Stimulated activated CD8-positive, alpha-beta memory T cell treated with anti-CD3 and anti-CD28 coated beads, Interleukin-7, amount 100 ng/mL, for 1 hour (primary cell): ENCODE measurements at places on chromosomes 3 and 15.

DNA sequence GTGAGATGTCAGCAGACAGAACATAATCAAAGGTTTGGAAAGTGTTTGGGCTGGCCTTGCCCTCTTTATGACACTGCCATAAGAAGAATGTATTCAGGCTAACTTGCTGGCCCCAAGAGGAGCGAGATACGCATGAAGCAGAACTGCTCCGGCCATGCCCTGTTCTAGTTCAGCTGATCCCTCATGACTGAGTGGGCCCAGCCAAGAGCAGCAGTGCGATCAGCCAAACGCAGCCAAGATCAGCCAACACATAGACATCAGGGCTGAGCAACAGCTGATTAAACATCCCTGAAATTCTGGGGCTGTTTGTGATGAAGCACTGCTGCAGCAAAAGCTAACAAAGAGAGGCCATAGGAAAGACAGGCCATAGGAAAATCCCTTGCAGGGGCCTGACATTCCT is 24.1 kb downstream of the POMGNT2 start:
- DNase-seq = no peak

DNA sequence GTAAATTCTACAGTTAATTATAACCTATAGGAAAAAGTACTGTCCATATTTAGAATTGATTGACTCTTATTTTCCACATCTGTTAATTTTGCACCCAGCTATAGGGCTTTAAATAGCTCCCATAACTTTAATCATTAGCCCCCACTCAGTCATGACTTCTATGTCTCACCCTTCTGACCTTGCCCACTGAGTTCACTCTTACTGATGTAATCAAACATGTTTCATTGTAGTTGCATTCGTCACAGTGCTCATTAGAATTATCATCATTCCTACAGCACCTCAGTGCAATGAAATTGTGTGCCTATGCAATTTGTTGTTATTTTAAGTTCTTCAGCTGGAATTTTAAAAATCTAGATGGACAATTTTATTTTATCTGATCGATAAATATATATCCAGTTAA is 151.4 kb downstream of the TIGIT start:
- no peak for DNase-seq

GRCh38 chr3:140199743-140200142 is 264.8 kb downstream of the CLSTN2 start:
- no peak for DNase-seq

DNA sequence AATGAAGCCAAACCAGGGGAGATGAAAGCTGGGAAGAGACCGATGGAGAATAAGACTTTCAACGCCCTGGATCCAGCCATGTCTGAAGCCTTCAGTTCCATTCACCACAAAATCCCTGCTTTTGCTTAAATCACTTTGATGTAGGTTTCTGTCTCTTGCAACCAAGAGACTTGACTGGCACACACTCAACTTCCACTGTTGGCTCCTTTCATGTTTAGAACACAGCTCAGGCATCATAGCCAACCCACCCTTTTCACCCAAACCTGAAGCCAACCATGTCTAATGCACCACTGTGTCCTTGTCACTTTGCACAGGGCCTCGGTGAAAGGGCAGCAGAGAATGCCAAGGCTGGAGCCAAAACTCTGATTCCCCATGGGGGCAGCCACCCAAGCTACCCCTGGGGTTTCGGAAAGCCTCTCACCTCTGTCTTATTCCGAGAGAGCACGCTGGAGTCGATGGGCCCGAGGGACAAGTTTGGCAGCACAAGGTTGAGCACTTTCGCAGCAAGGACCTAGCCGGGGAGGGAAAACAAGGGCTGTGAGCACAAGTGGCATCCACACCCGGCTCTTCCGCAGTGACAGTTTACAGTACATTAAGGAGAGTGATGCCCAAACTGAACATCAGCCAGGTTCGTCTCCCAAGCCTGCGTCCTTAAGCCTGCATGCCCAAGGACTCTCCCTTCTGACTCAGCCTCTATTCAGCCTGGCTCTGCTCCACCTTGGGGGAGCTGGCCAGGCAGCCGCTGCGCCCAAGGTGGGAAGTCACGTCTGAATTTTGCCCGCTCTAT is 37.6 kb downstream of the ABTB1 start:
- no peak for DNase-seq

GRCh38 chr3:99319961-99320360 is 318.4 kb upstream of the COL8A1 start:
- DNase-seq = no peak

DNA sequence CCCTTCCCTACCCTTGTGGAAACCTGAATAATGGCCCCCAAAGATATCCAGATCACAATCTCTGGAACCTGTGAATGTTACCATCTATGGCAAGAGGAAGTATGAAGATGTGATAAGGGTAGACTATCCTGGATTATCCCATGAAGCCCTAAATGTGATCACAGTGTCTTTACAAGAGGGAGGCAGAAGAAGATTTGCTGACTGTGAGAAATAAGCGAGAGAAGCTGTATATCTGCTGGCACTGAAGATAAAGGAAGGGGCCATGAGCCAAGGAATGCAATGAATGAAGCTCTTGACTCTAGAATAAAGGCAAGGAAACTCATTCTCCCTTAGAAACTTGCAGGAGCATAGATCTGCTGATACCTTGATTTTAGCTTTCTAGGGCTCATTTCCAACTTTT is 39.1 kb downstream of the SOX14 start:
- no peak for DNase-seq

DNA sequence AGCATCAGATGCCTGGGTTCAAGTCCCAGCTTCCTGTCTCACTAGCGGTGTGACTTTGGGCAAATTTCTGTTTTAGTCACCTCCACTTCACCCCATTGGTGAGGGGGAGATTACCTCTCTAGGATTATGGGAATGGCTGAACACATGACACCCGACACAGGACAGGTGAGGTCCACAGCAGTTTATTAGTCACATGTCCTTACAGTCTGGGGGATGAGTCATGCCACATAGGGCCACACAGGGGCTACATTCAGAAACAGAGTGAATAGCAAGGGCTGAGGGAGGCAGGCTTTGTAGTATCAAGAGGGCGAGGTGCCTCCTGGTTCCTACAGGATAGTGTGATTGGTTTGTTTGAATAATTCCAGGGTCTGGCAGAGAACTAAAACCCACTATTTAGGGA is 15.2 kb upstream of the ITGA11 start:
- DNase-seq = no peak

- no peak for DNase-seq
Measured at GRCh38 chr3:126355777-126356372, 1.3 kb downstream of the KLF15 start.

- DNase-seq = no peak
Measured at GRCh38 chr3:172283841-172284357, 164.4 kb downstream of the GHSR start.

DNA sequence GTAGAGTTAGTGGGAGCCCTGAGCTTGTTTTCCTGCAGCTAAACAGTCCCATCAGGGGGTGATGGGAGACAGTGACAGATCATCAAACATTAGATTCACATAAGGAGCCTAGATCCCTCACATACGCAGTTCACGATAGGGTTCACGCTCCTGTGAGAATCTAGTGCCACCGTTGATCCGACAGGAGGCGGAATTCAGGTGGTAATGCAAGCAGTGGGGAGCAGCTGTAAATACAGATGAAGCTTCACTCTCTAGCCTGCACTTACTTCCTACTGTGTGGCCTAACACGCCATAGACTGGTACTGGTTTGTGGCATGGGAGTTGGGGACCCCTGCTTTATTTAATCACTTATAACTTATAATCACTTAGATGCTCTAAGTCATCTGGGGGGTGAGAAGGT is 179.1 kb downstream of the AKAP13 start:
- no peak for DNase-seq

DNA sequence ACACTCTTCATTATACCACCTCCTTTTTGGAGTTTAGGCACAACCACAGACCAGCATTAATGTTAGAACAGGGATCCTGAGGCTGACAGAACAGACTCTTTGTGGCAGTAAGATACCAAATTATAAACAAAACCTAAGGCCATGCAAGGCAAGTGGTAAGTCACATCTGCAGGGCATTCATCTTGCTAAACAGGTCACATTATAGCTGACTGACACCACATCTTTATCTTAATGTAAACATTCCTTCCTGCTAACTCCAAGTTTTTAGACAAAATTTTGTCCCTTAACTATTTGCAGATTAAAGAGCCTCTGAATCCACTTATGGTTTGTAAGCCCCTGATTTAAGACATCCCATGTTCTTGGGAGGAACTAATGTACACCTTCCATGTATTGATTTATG is 500.6 kb downstream of the PYDC2 start:
- DNase-seq = no peak

GRCh38 chr3:166498446-166498845 is 661.2 kb upstream of the BCHE start:
- no peak for DNase-seq

DNA sequence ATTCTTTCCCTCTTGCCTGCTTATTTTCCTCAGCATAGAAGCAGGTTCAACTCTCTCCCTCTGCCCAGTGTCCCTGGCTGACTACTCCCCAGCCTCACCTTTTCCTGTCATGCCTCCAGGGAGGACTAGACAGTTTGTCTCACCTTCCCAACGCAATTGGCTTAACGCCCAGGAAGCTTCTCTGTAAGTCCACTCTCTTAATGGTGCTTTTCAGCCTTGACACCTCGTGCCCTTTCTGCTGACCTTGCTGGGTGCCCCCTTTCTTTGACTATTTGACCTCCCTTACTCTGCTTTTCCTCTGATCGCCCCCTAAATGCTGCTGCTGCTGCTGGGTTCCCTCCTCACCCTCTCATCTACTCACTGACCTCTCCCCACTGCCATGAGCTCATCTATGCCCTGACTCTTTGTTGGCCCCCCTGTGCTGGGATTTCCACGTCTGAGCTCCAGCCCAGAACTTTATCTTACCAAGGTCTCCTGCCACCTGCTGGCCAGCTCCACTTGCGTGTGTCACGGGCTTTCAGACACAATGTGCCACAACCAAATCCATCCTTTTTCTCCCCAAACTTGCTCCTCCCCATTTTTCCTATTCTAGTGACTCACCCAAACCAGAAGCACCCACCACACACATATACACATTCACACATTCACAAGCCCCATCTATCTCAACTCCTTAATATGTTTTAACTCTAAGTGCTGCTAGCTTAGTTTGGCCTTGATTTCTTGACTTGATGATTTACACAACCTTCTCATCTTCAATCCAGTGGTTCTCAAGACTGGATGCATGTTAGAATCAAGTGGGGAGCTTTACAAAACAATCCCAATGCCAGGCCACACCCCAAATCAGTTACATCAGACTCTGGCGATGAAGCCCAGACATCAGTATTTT is 16.6 kb downstream of the EPB42 start:
- no peak for DNase-seq

DNA sequence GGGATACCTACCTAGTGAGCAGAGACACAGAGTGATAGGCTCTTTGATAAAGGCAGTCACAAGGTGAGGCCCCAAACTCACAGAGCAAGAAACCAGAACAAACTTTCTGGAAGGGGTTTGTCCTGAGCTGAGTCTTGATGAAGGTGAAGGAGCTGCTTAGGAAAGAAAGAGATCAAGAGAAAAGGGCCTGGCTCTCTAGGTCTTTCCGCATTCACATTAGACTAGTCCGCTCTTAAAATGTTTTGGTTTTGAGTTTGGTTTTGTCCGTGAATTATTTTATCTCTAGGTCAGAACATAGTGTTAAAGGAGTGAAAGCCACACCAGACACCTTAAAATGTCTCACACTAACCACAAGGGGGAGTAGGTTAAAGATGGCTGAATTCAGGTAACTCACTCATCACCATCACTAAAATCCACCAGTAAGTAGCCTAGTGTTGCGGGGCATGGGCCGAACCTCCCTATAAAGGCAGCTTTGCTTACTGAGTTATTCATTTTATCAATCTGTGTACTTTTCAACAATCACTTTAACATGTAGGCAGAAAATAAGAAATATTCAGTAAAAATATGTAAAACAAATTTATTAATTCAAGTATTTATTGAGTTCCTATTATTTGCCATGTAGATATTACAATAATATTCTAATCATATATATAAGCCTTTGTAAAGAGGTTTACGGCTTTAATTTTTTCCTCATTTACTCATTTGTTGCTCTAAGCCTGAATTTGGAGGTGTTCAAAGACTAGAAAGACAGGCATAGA is 121.5 kb upstream of the TSC22D2 start:
- no peak for DNase-seq

- no peak for DNase-seq
Measured at GRCh38 chr15:99709243-99709986, 23.8 kb downstream of the LYSMD4 start.

GRCh38 chr15:74812533-74812932 is at the start of gene LMAN1L:
Gene LMAN1L (plus strand): TSS chr15:74812835. CDS start chr15:74812855, 20 bp downstream.
- no peak for DNase-seq

GRCh38 chr3:104673981-104674380 is 692.7 kb upstream of the ALCAM start:
- no peak for DNase-seq

DNA sequence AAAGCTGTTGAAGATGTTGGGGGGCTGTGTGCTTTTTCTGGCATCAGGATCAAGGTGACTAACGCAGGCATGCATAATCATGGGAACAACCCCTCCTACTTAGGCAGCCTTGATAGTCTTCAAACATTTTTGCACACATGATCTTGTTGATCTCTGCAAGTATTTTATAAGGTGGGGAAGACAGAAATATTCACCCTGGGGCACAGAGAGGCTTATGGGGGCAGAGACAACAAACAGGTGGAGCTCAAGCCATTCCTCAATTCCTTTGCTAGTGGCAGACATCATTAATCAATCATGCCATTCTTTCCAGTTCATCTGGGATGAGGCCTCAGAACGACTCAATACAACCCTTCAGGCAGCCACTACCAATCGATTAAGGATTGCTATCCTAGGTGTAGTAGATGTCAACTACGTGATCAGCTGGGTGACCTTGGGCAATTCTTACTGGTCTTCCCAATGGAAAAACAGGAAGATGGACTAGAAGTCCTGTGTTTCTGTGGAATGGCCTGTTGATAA is 110.3 kb upstream of the SMAD3 start:
- no peak for DNase-seq

- DNase-seq = no peak
Measured at GRCh38 chr3:143956838-143957237, 14.8 kb upstream of the DIPK2A start.

GRCh38 chr3:30577788-30578187 is 28.6 kb upstream of the TGFBR2 start:
- DNase-seq = no peak

DNA sequence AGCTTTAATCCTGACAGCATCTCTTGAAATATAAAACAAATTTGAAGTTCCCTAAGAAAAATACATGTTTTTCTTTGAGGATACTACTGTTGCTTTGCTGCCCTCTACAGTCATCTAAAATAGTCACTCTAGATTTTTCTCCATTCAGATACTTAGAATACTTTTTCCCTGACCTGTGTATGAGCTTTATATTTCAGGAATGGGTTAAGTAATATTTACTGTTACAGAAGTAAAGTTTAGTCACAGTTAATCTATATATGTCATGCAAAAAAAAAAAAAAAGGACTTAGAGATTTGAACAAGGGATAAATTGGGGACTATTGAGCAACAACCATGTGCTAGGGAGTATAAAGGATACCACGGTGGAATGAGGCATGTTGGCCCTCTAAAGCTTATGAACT is 8.8 kb downstream of the NECTIN3 start:
- DNase-seq = no peak

- DNase-seq = no peak
Measured at GRCh38 chr3:173659972-173660371, 262.4 kb downstream of the NLGN1 start.
